ENCODE measurements at places on chromosomes 3 and 15. TPM values are rescaled to one million over a fixed set of nuclear protein-coding genes. Genes with fewer than 3 reads are reported as not detected.

GRCh38 chr3:187612656-187613055, 57.5 kb downstream of the SST start:
- no peak for DNase-seq

- DNase-seq, result no peak
Measured at GRCh38 chr3:71987089-71987735, 202.3 kb upstream of the PROK2 start.

DNA sequence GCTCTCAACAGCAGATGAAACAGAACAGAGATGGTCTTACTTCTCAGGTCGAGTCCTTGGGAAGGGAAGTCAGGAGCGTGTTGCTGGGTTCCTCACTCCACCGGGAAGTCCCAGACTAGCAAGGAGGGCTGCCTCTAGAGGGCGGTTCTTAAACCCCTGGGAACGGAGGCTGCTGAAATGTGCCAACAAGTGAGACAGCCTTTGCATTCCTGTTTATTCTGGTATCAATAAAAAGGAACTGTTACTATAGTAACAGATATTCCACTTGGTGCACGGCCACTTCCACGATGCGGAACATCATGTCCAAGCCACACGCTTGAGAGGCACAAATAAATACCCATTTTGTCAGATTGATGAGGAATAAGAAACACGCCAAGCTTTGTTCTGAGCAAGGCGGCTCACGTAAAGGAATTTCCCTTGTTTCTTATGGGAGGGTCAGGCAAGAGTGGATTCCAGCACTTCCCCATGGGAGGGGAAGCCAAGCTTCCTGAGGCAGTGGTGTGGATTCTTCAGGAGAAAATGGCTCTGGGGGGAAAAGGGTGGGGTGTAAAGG, at the start of gene FAM107A:
Gene FAM107A, minus strand, starts transcription at position 123 of the 553 bp plus-strand sequence. CDS start 7,531 bp downstream, outside the sequence.
- DNase-seq, result no peak

GRCh38 chr15:73858062-73858461, 15.3 kb upstream of the TBC1D21 start:
- DNase-seq, result no peak

DNA sequence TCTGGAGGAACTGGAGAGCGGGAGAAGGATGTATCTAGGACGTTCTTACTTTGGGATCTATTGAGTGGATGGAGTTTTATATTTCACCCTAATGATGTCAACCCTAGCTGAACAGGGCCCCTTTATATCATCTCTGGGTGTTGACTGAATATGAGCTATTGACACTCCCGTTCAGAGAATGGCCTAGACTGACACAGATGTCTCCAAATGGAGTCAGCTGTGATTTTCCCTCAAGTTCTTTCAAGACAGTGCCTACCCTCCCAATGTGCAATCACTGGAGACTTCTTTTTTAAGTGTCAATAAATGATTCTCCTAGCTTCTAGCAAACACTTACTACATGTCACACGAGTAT, 63.8 kb downstream of the FRMD4B start:
- no peak for DNase-seq

DNA sequence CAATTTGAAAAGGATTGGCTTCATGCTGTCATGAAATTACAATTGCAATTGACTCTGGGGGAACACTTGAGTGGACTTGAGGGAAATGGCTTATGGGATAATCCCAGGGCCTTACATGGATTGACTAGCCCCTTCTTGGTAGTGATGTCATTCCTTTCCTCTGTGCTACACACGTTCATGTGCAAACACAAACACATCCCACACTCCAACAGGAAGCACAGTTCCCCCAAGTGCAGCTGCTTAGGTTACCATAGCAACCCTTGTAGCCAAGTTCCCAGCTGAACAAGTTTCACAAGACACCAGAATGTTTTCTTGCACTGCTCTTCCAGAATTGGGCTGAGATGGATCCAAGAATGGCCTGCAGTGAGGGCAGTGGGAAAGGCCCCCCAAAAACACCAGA, 217.0 kb downstream of the ZNF621 start:
- DNase-seq, result no peak

GRCh38 chr15:42059661-42060476, 34.5 kb downstream of the PLA2G4D start:
- no peak for DNase-seq

DNA sequence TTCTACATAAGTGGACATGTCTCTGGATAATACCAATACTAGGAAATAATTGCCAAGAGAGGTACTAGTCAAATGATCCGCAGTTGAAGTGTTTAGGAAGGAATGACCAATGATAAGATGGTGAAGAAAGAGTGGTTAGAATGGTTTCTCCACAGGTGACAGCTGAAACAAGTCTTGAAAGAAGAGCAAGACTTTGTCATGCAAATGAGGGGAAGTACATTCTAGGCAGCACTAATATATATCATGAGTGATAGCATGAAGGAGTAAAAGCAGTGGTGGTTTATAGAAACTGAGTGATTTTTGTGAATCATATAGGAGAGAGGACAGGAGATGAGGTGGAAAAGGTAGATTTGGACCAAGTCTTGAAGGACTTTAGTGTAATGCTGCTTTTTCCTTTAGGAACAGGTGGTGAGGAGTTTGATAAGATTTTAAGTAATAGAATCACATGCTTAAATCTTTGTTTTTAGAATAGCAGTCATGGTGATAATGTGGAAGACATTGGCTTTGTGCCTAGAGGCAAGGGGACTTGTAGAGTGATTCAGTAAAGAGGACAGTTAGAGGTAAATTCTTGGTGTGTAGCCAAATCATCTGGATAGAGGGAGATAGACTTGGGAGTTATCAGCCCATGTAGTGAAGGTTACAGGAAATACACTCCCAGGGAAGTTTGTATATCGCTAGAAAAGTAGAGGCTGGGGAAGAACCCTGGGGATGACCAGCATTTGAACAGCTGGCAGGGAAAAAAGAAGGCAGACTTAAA, 31.9 kb downstream of the SLMAP start:
- DNase-seq, result no peak

- no peak for DNase-seq
Measured at GRCh38 chr3:57793737-57794187, 37.7 kb downstream of the SLMAP start.

GRCh38 chr15:96340598-96341512, 10.4 kb downstream of the NR2F2 start:
- DNase-seq, result no peak

GRCh38 chr3:111476701-111477100, 65.3 kb upstream of the CD96 start:
- no peak for DNase-seq

- DNase-seq, result no peak
Measured at GRCh38 chr15:70051948-70052633, 45.6 kb downstream of the TLE3 start.

GRCh38 chr3:150158943-150159625, 188.4 kb upstream of the PFN2 start:
- DNase-seq, result no peak

GRCh38 chr3:140766465-140766864, 88.6 kb downstream of the TRIM42 start:
- no peak for DNase-seq

DNA sequence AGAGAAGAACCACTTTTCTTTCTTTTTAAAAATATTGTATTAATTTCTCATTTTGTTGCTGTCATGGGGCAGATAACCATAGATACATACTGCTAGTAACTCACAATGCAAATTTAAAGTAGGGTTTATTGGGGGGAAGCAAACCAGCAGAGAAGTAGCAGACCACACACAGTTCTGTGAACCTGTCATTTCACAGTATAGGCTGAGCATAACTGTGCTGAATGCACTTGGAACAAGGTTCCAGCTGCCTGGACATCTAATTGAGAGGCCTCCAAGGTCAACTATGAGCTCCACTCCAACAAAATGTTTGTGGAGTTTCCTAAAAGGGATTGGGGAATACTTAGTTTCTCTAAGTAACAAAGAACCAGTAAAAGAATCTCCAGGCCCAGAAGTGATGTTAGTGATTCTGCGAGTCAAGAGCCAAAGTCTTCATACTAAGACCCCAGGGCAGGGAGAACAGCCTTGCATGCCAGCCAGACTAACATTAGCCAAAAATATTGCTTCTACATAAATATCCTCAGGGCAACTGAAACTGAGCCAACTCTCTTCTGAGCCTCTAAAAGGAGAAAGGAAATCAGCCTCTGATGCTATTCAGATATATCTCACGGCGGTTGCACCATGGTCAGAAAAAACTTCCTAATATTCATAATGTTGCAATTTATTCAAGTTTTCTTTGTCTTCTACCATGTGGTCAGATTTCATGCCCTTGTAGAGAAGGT, 856.4 kb upstream of the ALCAM start:
- DNase-seq, result no peak

DNA sequence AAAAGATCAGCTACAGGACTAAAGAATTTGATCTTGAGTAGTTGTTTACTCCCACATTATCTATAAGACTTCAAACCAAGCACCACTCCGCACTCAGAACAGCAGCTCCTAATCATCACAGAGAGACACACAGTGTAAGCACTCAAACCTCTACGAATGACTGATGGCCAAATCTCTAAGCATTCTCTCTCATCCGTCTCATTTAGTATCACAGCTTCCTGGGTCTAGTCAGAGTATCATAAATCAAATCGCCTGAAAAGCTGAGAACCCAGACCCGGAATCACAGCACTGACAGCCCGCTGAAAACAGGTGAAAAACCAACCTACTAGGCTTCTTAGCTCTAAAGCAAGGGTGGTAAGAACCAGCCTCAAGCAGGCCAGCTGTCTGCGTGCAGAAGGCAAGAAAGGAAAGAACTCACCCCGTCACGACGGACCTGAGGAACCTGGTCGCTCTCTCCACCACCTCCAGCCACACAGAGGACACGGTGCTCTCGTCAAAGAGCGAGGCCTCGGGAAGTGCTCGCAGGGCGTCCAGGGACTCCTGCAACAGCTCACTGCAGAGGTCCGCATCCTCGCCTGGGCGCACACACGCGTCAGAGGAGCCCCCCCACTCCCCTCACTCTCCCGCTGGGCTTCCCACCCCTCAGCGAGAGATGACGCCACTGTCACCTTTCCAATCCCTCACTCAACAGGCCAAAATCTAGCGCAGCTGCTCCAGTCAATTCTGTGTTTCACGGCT, 47.9 kb downstream of the HERC2 start:
- DNase-seq, result no peak

DNA sequence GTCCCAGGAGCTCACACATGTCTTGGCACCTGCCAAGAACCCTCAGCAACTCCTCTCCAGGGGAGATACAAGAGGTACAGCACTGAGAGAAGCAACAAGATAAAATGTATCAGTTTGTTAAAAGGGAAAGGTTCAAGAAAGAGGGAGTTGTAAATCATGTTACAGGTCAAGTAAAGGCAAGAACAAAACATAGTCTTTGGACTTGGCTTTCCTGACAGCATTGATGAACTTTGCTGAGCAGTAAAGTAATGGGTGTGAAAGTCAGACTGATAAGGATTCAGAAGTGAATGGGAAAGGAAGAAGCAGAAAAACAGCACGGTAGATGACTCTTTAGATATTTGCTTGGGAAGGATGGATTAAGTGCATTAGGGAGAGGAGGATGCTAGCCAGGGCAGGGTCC, 27.1 kb downstream of the MBNL1 start:
- DNase-seq, result no peak

- DNase-seq, result no peak
Measured at GRCh38 chr3:149454746-149455145, 19.8 kb upstream of the TM4SF4 start.

DNA sequence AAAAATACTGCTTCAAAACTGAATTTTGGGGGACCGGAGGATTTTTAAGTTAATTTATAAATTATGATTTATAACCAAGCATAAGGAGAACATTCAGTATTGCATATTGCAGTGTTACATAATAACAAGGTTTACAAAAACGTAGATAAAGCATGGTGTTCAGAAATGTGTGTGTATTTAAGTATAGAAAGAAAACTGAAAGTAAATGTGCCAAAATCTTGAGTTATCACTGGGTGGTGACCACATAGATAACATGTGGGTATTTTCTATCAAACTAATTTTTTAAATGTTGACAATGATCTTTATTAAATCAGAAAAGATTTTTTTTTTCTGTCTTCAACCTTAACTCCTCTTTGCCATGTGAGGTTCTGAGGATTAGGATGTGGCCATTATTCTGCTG, 32.6 kb downstream of the EIF2AK4 start:
- no peak for DNase-seq

DNA sequence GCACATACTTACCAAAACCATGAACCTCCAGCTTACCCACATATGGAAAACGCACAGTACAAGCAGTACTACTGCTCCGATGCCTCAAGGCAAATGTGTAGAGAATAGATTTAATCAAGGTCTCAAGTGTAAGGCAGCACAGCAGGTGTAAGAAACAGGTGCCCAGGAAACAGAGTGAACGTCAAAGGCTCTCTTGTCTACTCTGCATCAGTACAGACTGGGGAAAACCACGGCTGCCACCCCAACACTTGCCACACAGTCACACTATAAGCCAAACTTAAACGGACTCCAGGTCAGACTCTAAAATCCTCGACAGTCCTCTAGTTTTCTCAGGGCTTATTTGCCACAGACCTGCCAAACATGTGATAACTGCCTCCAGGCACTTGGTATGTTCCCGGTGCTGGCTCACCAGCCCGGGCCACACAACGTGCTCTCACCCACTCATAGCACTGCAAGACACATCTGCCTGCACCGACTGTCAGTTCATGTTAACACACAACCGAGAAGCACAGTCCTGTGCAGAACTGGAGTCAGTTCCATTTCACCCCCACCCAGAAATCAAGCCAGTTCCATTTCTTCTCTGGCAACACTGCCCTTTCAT, 30.6 kb downstream of the ABCC5 start:
- DNase-seq, result no peak

DNA sequence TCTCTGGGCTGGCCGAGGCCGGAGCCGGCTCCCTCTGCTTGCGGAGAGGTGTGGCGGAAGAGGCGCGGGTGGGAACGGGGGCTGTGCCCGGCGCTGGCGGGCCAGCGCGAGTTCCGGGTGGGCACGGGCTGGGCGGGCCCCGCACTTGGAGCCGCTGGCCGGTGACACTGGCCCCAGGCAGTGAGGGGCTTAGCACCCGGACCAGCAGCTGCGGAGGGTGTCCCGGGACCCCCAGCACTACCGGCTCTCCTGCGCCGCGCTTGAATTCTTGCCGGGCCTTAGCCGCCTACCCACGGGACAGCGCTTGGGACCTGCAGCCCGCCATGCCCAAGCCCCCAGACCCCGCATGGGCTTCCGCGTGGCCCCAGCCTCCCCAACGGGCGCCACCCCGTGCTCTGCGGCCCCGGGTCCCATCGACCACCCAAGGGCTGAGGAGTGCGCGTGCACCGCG, 736.3 kb upstream of the ARRDC4 start:
- no peak for DNase-seq

GRCh38 chr15:78004919-78005634, 72.4 kb downstream of the TBC1D2B start:
- no peak for DNase-seq

DNA sequence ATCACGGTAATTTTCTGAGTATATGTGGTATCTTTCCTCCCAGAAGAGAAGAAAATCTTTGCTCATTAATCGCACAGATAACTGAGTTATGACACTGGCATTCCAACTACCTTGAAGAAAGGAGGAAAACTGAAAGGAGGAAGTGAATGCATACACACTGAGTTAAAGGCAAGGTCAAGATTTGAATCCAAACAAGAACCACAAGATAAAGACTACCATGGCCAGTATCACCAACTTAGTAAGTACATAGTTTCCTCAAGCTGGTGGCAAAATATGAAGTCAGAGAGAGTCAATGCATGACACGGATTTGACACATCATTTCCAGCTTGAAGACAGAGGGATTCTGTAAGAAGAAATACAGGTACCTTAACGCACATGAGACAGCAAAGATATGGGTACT, 287.5 kb downstream of the ULK4 start:
- no peak for DNase-seq

GRCh38 chr3:152266221-152266995, 2.3 kb upstream of the MBNL1 start:
- peak; percentile 7 for DNase-seq

PP2D1 gene
- not detected for total RNA-seq

LRRC31 gene
- not detected for total RNA-seq

REC114 gene
- total RNA-seq, result not detected

SH2D7 gene
- total RNA-seq, result not detected

ANKUB1 gene
- total RNA-seq, result not detected

PPP1R14D gene
- total RNA-seq, result not detected

All from esophagus squamous epithelium (tissue), 5 donors.